Neural crest cell (in vitro differentiated cells): ENCODE measurements at places on chromosomes 3 and 15.

DNA sequence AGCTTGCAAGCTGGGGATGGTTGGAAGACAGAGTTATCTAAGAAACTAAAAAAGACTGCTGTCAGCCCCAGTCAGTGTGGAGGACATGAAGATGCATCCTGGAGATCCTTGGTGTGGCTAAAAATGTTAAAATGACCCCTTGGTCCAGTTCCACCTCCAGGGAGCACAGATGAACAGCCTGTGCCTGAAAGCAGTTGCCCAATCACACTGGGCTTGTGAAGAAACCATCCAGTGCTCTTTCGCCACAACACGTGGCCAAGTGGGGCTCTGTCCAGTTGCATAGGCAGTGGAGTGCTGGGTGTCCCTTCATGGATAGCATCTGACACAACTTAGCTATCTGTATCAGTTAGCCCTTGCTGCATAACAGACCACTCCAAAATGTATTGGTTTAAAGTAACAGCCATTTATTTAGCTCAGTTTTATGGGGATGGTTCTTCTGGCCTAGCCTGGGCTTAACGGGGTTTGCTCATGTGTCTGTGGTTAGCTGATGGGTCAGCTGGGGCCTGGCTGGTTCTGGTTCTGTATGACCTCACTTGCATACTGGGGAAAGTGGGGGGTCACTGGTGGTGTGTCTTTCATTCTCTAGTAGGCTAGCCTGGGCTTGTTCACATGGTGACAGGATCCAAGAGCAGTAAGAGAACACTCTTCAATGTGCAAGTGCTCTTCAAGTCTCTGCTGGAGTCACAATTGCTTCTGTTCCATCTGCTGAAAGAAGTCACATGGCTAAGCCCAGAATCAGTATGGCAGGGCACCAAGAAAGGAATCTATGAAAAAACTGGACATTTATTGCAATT lies 226.2 kb downstream of the PDCD6IP start:
- DNase-seq: no peak

DNA sequence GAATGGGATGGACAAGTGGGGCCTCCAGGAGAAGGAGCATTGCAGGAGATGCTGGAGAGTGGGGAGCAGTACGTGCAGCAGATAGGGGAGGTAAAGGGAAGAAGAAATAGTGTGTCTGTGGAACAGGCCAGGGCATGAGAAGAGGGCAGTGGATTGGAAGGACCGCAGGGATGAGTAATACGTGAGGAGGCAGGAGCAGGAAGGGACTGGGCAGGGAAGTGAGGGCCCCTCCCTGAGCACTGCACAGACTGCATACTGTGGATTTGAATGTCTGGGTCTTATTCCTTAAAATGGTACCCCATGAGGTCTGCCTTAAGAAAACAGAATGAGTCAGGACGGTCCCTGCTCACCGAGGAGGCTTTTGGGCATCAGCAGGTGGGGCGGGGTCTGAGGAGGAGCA lies 210.0 kb upstream of the NDN start:
- no peak for DNase-seq

GRCh38 chr15:59457103-59457502 lies 19.1 kb downstream of the FAM81A start:
- no peak for DNase-seq

DNA sequence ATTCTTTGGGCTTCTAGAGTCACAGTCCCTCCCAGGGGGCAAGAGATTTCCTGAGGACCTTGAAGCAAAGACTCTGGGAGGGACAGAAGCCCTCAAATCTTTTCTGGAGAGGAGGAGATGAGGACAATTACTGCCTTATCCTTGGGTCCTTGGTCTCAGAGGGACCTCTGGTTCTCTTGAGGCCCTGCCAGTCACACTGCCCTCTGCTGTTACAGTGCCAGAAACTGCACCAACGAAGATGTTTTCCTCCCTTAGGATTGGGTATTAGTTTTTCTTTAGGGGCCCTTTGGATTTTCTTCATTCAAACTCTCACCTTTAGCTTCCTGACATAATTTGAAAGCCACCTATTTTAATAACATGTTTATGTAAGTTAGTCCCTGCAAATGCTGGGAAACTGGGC lies 58.2 kb upstream of the SCN5A start:
- no peak for DNase-seq

DNA sequence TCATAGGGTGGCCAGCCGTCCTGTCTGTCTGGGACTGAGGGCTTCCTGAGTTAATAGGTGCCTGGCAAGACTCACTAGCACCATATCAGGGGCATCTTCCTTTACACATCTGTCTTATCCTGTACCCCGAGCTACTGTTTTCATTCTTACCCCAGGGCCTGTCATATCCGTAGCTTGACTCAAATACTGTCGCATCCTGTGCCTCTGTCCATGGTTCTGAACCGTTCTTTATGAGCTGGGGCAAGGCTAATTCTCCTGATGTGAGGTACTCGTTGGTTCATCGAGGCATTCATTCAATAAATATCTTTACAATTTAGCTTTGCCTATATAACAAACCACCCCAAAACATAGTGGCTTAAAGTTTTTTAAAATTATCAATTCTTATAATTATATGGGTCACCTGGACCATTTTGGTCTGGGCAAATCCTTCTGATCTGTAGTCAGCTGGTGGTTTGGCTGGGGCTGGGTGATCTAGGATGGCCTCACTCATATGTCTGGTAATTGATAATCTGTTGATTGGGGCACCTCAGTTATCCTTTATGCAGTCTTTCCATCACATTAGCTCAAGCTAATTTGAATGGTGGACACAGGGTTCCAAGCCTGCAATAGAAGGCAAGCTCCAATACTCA lies 121.2 kb downstream of the TLE3 start:
- peak; percentile 65 for DNase-seq

GRCh38 chr15:63727542-63727941 lies 106.2 kb downstream of the HERC1 start:
- no peak for DNase-seq

DNA sequence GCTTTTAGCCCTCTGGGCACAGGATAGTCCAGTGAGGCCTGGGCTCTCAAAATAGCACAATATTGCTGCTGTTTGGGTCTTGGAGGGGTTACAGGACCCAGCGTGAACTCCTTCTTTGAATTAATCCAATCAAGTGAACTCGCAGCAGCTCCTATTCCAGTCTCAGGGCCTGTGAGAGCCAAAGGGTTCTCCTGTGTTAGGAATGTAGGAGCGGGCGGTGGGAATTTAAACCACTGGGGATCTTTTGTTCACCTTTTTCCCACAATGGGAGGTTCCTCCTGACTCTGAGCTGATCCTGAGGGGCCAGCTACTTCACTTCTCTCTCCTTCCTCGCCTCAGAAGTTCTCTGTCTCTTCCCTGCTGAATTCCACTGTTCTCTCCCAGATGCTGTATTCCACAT lies 504.0 kb downstream of the UNC13C start:
- no peak for DNase-seq

DNA sequence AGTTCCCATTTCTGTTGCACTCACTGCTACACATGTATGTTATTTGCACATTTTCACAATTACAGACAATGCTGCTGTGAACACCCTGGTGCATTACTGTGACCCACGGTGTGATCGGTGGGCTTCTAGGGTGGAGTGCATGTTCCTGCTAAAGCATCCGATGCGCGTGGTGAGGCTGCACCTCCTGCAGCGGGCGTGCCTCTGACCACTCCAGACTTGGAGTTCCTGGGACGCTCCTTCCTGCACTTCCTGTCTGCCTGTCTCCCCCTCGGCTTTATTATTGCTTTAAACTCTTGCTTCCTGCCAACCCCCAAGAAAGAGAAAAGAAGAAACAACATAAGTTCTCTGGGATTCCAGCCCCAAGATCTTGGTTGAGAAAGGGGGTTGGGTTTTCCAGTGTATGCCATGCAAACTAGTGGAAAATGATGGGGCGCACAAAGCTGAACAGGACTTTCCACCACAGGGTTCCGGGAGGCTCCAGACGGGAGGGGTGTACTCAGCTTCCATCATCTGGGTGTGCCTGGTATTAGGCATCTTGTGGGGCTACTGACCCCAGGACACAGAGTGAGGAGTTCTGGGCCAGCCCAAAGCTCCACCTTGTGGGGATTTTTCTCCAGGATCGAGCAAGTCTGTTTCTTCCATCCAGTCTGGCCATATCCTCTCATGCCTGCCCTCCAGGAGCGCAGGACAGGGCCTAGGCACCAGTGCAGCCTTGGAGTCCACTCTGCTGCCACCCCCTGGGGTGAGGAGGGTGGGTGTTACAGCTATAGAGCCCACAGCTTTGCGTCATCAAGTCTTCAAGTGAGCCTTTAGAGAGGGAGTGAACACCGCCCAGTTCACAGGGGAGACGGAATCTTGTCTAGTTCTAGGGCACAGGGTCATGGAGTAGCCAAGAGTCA lies 11.2 kb downstream of the RPL32 start:
- DNase-seq: no peak

GRCh38 chr3:133055339-133055738 lies 17.1 kb downstream of the TMEM108 start:
- no peak for DNase-seq

DNA sequence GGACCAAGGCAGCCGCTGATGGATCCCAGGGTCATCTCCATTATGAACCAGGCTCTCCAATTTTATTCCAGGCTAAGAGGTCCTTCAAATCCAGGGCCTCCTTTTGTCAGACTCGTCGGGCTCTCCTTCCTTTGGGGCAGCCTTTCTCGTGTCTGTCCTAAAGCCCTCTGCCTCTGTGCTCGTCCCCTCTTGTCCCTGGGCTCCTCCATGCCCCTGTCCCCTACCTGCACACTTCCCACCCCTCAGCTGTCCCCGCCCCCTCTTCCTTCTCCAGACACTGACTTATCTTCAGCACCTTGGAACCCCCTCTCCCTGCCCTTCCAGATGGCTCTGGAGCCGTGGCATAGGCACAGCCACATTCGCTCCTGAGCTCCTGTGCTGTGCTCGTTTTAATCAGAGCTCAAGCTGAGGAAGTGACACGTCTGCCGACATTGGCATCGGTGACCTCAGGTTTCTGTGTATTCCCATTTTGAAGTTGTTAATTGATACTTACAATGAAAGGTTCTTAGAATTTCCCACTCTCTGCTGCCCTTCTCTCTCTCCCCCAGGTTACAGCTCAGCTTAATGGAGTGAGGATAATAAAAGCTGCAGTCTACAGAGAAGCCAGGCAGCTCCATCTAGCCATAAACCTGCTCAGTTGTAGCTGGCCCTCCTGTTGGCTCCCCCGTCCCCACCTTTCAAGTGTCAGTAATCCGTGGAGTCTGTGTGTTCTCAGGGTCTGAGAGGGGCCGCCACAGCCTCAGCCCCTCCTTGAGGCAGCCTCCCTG lies 51.1 kb upstream of the SEC22A start:
- no peak for DNase-seq

- DNase-seq: no peak
These were observed 291.2 kb downstream of the NTRK3 start for GRCh38 chr15:87965304-87965703.

DNA sequence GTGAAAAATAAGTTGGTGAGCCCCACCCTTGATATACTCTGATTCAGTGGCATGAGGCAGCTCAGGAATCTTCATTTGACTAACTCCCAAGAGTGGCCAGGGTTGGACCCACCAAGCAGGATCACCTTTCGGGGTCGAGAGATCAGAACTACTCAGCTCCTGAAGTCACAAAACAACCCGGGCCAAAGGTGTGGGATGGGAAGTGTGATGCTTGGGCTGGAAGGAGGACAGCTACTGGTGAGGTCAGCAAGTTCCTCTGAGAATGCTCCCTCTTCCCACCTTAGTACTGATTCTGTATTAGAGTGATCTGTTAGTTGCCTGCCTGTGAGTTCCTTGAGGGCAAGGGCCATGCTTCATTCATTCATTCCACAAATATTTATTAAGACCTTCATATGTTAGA lies 15.1 kb downstream of the ESYT3 start:
- DNase-seq: no peak

DNA sequence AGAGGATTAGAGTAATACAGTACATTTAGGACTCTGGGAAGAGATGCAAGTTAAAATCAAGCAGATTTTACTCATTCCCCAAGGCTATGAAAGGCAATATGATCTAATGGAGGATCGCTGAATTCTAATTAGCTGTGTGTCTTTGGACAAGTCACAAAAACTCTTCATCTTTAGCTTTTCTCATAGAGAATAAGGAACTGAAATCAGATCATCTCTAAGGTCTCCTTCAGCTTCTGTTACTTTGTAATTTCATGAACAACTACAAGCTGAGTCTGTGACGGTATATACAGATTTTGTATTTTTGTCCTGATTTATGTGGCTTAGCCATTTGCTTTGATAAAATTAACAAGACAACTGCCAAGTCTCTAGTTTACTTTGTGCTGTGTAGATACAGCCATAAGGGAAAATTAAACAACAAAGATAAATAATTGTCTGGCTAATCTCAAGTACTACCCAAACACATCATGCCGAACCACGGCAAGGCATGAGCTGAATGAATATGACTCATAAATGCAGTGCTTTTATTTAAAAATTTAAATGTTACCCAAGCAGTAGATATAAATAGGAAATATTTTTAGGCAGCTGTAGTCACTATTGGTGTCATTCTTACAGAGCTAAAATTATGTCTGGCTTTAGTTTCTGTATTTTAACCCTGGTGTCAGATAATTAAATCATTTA lies 81.5 kb downstream of the GAP43 start:
- DNase-seq: no peak

GRCh38 chr3:79383402-79384012 lies 384.3 kb downstream of the ROBO1 start:
- DNase-seq: no peak

DNA sequence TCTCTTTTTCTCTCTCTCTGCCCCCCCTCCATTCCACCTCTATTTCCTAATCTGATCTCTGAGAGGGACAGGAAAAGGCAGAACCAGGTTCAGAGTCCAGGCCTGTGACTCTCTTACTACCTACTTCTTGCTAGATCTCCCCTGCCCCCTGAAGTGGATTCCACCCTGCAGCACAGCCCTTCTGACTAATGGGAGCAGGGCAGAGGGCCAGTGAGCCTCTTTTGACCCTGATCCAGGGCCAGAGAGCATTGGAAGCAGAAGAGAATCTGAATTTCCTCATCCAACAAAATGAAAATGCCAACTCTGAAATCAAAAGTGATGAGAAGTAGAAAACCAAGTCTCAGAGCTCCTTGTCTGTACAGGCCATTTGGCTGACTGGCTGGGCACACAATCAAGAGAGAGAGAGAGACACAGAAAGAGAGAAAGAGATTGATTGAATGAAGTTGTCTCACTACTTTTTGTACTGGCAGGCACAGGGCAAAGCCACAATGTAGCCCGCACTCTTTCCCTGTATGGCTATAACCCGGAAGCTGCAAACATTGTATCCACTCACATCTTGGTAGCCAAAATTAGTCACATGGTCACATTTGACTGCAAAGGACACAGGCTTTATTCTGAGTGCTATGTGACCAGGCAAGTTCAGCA lies 31.6 kb upstream of the GLCE start:
- DNase-seq: no peak

DNA sequence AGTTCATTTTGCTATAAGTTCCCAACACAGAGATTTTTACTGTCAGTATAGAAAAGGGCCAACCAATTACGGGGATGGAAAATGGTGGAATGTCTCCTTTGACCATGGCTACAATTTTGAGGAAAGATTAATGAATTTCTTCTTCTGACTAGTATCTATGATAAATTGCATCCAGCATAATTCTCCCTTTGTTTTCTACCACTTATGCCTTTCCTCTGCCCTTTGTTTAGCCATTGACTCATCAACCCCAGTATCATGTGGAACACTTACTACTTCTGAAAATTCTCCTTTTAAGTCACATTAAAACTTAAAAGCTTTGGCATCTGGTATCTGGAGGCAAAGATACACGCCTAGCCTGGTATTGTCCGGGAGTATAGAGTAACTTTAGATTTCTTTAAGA lies 92.9 kb upstream of the CADPS start:
- no peak for DNase-seq
